ENCODE measurements at places on chromosomes 5 and 9. TPM values are rescaled to one million over a fixed set of nuclear protein-coding genes. Genes with fewer than 3 reads are reported as not detected.

The TEX48 gene
- not detected for total RNA-seq

The DCANP1 gene
- not detected for total RNA-seq

The ADRA1B gene
- 8.3 TPM for total RNA-seq

The SARDH gene
- 0.13 TPM for total RNA-seq

The PTGES gene
- total RNA-seq: 1.1 TPM

The ST8SIA4 gene
- total RNA-seq: 0.41 TPM

The DEPDC1B gene
- 22.2 TPM for total RNA-seq

The CDC20B gene
- 0.08 TPM for total RNA-seq

The STC2 gene
- 32.2 TPM for total RNA-seq
